Left ventricle myocardium inferior (tissue), 1 donor: ENCODE measurements at places on chromosomes 6 and 20. TPM values are rescaled to one million over a fixed set of nuclear protein-coding genes. Genes with fewer than 3 reads are reported as not detected.

DNA sequence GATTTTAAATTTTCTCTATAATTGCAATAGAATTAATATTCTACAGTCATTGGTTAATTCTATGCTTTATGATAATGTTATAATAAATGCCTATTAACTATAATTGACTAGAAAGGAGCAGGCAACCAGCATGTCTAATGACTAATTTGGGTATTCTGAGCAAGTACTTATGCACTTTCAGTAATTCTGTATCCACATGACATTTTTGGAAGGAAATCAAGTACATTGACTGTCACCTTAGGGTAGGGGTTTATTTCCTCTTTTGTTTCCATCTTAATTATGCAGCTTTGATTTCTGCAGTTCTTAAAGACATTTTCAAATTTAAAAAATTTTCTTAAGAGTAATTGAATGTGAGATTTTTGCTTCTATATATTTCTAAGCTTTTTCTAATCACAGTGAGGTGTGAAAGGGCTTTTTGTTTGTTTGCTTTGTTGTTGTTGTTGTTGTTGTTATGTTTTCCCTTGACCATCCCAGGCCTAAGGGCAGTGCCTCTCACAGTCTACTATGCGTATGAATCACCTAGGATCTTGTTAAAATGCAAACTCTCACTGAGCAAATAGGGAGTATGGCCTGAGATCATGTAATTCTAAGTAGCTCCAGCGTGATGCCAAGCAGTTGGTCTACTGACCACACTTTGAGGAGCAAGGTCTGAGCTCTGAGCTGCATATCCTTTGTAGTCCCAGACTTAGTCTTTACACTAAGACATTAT is 467.1 kb upstream of the RNF217 start:
- DNase-seq: no peak

DNA sequence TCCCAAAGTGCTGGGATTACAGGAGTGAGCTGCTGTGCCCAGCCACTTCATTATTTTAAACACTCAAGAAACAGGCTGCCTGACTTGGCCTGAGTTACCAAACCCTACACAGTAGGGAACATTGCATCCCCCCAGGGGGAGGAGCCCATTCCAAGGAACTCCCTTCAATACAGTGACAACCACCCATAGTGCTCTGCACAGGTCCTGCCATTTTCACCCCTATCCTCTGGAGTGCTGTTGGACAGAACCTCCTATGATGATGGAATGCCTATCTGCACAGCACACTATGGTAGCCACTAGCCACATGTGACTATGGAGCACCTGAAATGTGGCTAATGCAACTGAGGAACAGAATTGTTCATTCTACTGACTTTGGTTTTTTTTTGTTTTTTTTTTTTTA is 11.7 kb downstream of the ACOT8 start:
- no peak for DNase-seq

- DNase-seq: no peak
Measured at GRCh38 chr6:33755070-33755869, 8.6 kb upstream of the IP6K3 start.

TULP1 gene
- total RNA-seq: not detected

HLA-DQB1 gene
- total RNA-seq: 2.0 TPM

MUCL3 gene
- total RNA-seq: not detected

STK38 gene
- total RNA-seq: 25.5 TPM

HTR1E gene
- not detected for total RNA-seq
